ENCODE measurements at places on chromosomes 12 and 14.

- DNase-seq = no peak
These were observed 14.0 kb downstream of the SYNE3 start for GRCh38 chr14:95502381-95502950.

DNA sequence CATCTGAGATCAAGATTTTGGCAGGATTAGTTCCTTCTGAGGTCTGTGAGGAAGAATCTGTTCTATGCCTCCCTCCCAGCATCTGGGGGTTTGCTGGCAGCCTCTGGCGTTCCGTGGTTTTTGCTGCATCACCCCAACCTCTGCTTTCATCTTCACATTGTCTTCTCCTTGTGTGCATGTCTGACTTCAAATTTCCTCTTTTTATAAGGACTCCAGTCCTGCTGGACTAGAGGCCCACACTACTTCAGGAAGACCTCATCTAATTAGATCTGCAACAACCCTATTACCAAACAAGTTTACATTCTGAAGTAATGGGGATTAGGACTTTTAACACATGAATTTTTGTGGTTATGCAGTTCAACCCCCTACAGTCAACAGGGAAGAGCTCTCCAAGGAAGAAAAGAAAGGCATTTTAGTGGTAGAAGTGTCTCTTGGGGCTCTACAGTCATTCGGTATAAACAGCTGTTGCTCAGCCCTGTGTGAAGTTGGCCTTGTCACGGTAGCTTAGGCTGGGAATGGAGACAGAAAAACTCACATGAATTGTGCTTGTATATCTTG is 89.7 kb downstream of the CAND1 start:
- no peak for DNase-seq

DNA sequence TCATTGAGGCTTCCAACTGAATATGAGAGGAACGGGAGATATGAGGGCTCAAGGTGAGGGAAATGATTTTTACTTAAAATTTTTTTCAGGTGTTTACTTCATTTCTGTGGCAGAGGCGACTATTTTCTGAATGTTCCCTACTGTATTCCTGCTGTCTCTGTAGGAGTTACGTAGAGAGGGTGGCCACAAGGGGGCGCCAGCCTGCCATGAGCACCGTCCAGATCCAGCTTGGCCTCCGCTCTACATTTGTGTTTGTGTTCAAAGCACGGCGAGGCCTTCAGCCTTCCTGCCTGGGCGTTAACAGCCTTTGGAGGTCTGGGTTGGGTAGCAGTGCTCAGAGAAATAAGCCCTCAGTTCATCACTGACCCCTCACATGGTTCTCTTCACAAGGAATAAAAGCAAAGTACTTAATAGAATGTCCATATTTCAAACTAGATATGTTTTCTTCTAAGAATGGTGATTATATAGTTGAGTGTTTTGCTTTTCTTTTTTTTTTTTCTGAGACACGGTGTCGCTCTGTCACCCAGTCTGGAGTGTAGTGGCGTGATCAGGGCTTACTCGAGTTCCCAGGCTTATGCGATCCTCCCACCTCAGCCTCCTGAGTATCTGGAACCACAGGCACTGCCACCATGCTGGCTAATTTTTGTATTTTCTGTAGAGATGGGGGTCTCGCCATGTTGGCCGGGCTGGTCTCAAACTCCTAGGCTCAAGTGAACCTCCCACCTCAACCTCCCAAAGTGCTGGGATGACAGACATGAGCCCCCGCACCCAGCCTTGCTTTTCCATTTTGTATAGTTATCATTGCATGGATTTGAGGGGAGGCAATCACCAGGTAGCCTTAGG is 22.3 kb downstream of the CKB start:
- peak; percentile 81 for DNase-seq

- DNase-seq = no peak
These were observed 17.4 kb downstream of the TEAD4 start for GRCh38 chr12:2976581-2976996.

- DNase-seq = no peak
These were observed 282.3 kb upstream of the DIO2 start for GRCh38 chr14:80493620-80494019.

DNA sequence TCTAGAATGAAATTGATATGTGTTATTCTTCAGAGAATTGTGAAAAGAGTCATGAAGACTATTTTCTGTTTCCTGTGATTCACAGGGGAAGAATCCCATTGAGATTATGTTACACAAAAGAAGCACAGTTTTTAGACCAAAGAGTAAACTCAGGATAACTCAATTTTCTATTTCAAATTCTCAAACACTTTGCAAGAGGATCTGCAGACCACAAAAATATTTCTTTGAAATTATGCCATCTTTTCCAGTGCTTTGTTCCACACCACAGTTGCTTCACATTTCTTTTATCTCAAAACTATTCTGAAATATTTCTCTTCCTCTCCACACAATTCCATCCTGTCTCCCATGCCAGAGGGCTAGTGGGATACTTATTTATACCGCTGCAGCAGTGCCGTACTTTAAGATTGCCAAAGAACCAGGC is 188.9 kb upstream of the FOXG1 start:
- DNase-seq = no peak

- no peak for DNase-seq
These were observed 34.9 kb upstream of the EML1 start for GRCh38 chr14:99758121-99758821.

- DNase-seq = no peak
These were observed 65.9 kb downstream of the NOVA1 start for GRCh38 chr14:26531894-26532293.

- DNase-seq = no peak
These were observed 246.0 kb upstream of the DAAM1 start for GRCh38 chr14:58942516-58942915.

DNA sequence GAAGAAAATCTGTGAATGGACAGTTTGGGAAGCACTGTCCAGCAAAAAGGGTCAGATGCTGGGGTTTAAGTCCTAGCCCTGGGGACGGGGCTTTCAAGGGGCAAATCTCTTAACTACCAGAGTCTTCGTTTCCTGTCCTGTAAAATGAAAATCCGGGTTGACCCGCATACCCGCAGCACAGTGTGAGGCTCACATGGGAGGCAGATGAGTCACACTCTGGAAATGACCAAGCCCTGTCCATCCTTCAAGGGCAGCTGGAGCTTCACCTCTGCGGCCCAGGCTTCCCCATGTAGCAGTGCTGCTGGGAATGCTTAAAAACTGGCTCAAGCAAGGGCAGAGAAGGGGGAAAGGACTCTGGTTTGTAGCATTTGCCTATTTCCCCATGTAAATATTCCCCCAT is 19.0 kb downstream of the FAM181A start:
- no peak for DNase-seq

DNA sequence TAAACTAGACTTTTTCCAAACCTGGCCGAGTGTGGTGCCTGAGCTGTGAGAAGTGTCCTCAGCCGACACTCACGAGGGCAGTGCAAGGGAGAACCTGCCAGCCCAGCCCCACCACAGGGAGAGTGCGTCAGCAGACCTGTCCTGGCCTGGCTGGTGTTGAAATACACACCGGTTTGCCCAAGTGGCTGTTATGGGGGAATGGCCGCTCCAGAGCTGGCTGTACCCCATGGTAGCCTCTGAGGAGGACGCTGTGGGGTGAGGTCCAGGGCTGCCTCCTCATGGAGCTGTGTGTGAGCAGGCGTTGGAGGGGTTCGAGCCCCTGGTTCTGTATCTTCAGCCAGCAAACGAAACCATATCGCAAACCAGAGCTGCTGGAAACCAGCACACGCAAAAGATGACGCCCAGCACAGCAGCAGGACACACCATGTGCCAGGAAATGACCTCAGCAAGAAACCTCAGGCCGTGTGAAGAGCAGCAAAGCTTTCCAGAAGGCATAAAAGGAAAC is 9.4 kb downstream of the ANKRD9 start:
- DNase-seq = no peak

DNA sequence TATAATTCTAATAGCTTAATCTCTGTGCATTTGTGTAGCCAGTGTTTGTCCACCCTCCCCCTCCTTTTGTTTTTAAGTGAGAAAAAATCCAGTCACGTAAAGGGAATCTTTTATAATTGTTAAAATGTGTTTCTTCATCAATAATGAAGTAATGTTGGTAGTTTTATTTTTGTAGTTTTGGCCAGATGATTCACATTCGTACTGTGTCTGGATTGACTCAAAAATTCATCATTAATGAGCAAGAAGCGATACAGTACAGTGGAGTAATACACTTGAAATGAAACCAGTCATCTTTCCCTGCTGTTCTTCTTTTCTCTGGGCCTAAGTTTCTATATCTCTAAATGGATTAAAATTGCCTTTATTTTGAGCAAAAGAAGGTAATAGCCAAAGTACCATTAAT is 86.5 kb downstream of the SRGAP1 start:
- DNase-seq = no peak

- no peak for DNase-seq
These were observed 94.8 kb downstream of the POLR3B start for GRCh38 chr12:106452309-106452708.

DNA sequence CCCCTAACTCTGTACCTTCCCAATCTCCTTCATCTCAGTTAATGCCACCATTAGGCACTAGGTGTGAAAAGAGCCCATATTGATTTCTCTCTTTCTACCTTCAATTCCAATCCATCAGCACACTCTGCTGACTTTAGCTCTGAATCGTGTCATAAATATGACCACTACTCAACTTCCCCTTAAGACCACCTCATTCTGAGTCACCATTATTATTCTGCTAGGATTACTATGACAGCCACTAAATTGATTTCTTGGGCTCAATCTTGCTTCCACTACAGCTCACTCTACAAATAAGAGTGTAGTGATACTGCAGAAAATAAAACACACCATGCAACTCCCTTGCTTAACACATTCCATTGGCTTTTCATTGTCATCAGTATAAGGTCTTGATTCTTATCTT is 1449.0 kb upstream of the FLRT2 start:
- no peak for DNase-seq

GRCh38 chr12:28939427-28939826 is 209.7 kb upstream of the FAR2 start:
- DNase-seq = no peak

DNA sequence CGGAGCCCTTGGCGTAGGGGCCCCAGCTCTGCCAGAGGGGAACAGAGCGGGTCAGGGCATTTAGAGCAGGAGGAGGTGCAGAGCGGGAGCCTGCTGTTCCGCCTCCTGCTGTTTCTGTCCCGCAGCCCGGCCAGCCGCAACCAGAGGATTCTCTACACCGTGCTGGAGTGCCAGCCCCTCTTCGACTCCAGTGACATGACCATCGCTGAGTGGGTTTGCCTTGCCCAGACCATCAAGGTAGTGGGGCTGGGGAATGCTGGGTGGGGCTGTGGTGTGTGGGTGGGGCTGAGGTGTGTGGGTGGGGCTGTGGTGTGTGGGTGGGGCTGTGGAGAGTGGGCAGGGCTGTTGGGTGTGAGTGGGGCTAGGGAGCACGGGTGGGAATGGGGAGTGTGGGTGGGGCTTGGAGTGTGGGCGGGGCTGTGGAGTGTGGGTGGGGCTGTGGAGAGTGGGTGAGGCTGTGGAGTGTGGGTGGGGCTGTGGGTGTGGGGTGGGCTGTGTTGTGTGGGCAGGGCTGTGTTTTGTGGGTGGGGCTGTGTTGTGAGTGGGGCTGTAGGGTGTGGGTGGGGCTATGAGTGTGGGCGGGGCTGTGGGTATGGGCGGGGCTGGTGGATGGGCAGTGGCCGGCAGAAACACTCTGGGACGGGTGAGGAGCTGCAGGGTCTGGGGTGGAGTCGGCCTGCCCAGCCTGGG is 8.0 kb downstream of the ASPG start:
- DNase-seq = no peak

GRCh38 chr12:20695232-20695631 is at the start of gene SLCO1C1:
SLCO1C1 (plus strand) TSS chr12:20695332; CDS start chr12:20699577, 4,245 bp downstream.
- DNase-seq = no peak

- DNase-seq = peak; percentile 56
These were observed 718 bp downstream of the CCDC92 start for GRCh38 chr12:123971770-123972456.

GRCh38 chr12:122200541-122201175 is 2.9 kb upstream of the B3GNT4 start:
- no peak for DNase-seq

DNA sequence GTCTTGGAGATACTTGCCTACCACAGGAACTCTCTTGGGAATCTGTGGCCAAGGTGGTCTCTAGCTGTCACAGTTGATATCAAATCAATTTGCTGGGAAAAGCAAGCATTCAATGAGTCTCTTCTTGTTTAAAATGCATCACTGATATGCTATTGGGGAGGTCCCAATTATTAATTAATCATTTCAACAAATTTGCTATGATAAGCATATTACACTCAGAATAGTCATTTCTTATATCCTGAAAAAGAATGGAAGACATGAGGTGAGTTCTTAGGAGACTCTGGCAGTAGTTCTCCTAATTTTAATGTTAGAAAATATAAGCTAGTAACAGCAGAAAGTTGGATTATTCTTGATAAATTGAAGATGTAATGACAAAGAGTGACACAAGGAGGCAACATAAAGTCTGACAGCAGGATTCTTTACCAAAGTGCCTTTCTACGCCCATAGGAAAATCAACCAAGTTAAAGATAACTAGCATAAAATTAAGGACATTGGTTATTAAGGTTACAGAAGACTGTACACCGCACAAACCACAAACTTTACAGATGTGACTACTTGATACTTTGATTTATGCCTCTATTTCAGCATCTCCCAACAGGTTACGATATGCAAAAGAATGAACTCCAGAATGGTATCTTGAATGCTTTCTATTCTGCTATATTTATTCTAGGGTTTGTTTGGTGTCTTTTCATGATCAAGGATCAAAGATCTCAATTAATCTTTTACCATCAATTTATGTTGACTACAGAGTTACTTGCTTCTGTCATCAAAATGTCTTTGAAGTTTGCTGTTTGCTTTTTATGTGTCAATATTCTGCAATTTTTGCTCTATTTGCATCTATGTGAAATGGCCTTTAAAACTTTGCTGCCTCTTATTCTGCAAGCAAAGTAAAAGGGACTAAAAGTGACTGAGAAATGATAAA is 349.6 kb upstream of the CLEC14A start:
- DNase-seq = no peak

- DNase-seq = no peak
These were observed 79.2 kb downstream of the RASSF8 start for GRCh38 chr12:26037615-26038220.

- no peak for DNase-seq
These were observed 8.9 kb downstream of the DDHD1 start for GRCh38 chr14:53144244-53144643.

GRCh38 chr14:102088012-102088792 is 1.4 kb upstream of the HSP90AA1 start:
- peak; percentile 65 for DNase-seq

Data from B cell (primary cell).